ENCODE measurements at places on chromosomes 12 and 14.
A peak's percentile ranks its signal among the peaks of the same experiment; 100 is the strongest.

GRCh38 chr12:89160716-89161123 lies 191.6 kb downstream of the DUSP6 start:
- peak; percentile 74 for DNase-seq

DNA sequence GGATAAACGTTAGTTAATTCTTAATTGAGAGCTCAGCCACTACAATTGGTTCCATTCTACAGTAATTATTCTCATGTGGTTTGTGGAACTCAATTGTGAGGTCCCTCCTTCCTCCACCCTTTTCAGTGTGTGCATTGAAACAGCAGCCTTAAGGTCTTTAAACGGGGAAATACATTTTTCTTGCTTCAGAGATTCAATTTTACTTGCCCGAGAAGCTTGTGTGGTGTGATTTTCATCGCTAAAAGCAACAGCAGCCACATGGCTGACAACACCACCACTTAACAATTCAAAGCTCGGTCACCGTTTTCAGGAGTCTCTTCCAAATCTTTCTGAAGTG lies 733 bp upstream of the PPFIBP1 start:
- no peak for DNase-seq

DNA sequence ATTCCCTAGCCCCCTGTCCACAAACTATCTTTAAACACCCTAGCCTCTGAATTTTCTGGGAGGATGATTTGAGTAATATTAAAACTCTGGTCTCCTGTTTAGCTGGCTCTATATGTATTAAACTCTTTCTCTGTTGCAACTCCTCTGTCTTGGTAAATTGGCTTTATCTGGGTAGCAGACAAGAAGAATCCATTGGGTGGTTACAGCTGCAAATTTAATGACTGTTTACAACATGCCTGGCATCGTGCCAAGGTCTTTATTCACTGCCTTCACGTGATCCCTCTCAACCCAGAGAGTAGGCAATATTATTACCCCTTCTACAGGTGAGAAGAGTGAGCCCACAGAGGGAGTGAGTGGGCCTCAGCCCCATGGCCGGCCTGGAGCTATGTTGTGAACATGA lies 77.8 kb upstream of the MYL2 start:
- DNase-seq: no peak

DNA sequence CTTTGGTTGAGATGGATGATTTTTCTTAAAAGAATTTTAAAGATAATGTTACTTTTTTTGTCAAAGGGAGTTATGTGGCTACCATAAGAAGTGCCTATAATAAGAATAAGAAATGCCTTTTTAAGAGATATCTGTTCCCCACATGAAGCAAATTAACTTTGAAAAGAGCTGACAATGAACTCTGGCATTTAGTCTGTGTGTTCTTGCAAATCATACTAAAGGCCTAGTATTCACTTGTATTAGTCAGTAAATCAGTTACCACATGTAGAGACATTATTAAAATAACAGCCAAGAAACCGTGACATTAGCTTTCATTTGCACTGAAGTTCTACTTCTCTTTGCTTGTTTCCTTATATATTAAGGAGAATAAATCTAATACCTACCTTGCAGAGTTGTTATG lies 296.3 kb downstream of the CCDC91 start:
- DNase-seq: no peak

DNA sequence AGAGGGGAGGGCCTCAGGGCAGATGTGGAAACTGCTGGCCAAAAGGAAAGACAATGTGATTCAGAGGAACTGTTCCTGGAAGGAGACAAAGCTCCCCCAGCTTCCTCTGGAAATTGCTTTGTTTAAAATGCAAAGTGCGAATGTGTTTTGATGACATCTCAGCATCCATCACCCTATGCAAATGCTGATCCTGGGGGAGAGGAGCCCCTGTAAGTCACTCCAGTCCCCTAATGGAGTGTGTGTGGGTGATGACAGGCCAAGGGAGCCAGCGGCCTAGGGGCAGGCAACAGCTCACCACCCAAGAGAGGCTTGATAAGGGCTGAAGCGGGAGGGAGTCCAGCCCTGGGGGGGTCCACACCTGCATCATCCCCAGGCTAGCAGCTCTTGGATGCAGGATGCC lies 134.2 kb downstream of the ESRRB start:
- no peak for DNase-seq

DNA sequence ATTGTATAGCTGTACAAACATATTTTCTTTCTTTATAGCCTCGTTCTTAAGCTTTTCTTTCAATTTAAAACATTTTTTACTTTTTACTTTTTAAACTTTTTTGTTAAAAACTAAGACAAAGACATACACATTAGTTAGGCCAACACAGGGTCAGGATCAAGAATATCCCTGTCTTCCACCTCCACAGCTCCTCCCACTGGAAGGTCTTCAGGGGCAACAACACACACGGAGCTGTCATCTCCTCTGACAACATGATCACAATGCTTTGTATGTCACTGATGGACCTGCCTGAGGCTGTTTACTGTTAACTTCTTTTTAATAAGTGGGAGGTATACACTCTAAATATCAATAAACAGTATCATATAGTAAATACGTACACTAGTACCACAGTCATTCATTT lies 191.3 kb downstream of the SYT10 start:
- no peak for DNase-seq

DNA sequence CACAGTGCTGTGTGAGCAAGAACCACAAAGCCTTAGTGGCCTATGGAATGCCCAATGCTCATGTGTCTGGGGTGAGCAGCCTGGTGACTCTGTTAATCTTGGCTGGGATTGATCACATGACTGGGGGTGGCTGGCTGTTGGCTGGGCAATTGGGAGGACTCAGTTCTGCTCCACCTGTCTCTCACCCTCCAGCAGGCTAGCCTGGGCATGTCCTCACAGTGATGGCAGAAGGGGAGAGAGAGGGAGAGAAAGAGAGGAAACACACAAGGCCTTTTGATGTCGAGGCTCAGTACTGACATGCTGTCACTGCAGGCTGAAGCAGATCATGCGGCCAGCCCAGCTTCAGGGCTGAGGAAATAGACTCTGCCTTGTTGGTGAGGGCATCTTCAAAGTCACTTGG lies 136.8 kb downstream of the TBX5 start:
- DNase-seq: no peak

DNA sequence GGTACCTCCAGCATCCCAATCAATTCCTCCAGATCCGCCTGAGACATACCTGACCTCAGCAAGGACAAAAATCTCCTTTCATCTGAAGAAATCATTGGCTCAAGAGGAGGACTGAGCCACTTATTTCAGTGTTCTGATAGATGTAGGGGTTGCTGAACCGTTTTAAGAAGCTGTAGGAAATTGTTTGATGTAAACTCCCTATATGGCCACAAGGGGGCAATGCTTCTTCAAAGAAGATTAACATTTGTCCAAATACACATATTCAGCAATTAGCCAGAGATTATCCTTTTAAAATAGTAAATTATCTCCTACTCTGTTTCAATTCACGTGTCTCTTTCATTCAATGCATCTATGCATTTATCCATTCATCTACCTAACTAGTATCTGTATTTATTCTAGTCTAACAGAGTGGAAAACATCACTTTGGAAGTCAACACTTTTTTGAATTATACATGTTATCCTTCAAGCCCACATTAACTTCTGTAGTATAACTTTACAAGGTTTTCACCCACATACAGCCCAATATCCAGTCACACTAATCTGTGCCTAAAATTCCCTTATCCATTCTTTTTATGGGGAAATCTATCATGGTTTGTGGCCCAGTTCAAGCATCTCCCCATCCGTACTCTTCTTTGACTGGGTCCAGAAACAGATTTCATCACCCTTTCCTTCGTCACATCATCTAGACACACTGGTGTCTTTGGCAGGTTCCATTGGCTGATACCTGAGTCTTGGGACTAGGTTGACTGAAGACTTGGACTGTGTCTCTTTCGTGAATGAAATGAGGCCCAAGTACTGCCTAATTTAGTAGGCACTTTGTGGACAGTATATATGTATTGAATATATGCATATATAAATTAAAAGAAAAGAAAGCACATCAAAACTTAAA lies 411.0 kb upstream of the OR4E1 start:
- DNase-seq: peak; percentile 3

DNA sequence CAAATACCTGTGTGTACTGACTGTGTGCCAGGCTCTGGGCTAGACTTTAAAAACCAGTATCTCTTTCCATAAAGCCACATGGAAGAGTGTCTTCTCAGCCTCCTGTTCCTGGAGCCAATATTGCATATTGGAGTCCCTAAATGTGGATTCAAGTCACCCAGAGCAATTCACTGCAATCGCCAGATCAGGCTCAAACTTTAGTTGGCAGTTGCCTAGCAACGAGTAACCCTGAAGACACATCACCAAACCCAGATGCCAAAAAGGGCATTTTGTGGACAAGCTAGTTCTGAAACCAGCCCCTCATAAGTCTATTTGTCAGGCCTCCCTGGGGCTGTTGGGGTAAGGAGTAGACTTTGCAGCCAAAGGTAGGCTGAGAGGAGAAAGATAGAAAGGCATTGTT lies 13.7 kb downstream of the DPF3 start:
- DNase-seq: no peak

GRCh38 chr14:100683578-100683977 lies 43.1 kb upstream of the DLK1 start:
- DNase-seq: no peak

DNA sequence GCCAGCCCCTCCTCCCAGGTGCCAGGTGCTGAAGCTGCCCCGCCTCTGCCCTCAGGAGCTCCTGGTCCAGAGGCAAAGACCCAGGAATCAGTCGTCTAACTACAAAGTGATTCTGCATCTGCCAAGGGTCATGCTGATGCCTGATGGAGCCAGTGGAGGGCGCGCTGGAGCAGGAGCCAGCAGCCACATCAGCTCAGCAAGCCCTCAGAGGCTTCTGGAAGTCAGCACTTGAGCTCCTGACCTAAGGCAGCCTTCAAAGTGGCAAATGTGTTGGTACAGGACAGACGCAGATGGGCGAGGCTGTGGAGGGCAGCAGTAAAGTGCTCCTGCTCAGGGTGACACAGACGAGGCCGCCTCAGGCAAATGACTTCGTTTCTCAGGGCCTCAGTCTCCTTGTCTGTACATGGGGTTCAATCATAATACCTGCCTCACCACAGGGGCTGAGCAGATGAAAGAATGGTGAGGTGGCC lies 10.9 kb downstream of the C12orf43 start:
- DNase-seq: peak; percentile 54

GRCh38 chr14:77011245-77011644 lies 17.3 kb downstream of the IRF2BPL start:
- no peak for DNase-seq

DNA sequence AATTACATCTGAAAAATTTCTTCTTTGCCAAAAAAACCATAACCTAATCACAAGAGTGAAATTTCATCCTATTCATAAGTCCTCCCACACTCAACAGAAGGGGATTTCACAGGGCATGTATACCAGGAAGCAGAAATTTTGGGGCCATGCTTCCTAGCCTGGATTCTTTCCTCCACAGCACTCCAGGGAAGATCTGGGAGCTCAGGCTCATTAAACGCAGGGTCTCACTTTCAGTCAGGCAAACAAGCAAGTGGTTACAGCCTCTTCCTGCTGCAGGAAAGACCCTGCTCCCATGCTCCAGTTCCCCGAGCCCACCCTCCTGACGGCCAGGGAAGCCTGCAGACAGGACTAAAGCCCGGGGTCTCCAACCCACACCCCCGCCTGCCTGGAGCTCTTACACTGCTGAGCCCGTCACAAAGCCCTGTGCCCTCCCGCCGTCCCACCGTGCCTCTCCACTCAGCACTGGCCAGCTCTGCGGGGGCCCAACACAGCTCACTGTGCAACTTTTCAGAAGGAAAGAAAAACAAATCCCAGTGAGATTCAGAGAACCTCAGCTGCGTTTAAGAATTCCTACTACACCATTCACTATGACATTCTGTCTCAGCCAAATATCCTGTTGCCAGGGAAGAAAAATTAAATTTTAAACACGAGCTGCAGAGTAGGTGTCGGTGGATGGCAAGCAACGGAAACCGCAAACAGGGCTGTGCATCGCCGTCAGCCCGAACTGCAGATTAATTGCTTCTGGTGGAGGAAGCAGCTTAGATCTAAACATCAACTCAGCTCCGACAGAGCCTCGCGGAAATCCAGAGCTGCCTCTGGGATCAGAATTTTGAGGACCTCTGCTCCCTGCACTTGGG lies 106.7 kb upstream of the SFSWAP start:
- DNase-seq: no peak
